ENCODE measurements at places on chromosomes 6 and 20. TPM values are rescaled to one million over a fixed set of nuclear protein-coding genes. Genes with fewer than 3 reads are reported as not detected.

The ATP6V1G2 gene
- not detected for total RNA-seq

The BPIFB2 gene
- total RNA-seq = not detected

The PTPRT gene
- total RNA-seq = 0.34 TPM

The GRM4 gene
- total RNA-seq = not detected

The MAS1L gene
- total RNA-seq = not detected

The ADTRP gene
- 9.1 TPM for total RNA-seq

The EYS gene
- total RNA-seq = not detected

The AGER gene
- total RNA-seq = 3.2 TPM

The TGM3 gene
- total RNA-seq = 96.6 TPM
